ENCODE measurements at places on chromosomes 12 and 14. TPM values are rescaled to one million over a fixed set of nuclear protein-coding genes. Genes with fewer than 3 reads are reported as not detected.

- H3K27me3 ChIP-seq, result no peaks in the 10 kb centered on the region
- H3K4me3 ChIP-seq, result no peak overlapping the region
- no peaks in the 10 kb centered on the region for H3K4me1 ChIP-seq
- no peak overlapping the region for H3K27ac ChIP-seq
- H3K36me3 ChIP-seq, result no peaks in the 10 kb centered on the region
Observed at GRCh38 chr14:48323665-48324064, 648.3 kb upstream of the MDGA2 start.

GRCh38 chr12:109151457-109151856 lies 35.1 kb downstream of the ACACB start:
- H3K4me1 ChIP-seq, result peaks cover 50% of the 10 kb centered on the region
- H3K4me3 ChIP-seq, result no peak overlapping the region
- H3K27ac ChIP-seq, result no peak overlapping the region
- DNase-seq, result no peak
- H3K27me3 ChIP-seq, result no peaks in the 10 kb centered on the region

DNA sequence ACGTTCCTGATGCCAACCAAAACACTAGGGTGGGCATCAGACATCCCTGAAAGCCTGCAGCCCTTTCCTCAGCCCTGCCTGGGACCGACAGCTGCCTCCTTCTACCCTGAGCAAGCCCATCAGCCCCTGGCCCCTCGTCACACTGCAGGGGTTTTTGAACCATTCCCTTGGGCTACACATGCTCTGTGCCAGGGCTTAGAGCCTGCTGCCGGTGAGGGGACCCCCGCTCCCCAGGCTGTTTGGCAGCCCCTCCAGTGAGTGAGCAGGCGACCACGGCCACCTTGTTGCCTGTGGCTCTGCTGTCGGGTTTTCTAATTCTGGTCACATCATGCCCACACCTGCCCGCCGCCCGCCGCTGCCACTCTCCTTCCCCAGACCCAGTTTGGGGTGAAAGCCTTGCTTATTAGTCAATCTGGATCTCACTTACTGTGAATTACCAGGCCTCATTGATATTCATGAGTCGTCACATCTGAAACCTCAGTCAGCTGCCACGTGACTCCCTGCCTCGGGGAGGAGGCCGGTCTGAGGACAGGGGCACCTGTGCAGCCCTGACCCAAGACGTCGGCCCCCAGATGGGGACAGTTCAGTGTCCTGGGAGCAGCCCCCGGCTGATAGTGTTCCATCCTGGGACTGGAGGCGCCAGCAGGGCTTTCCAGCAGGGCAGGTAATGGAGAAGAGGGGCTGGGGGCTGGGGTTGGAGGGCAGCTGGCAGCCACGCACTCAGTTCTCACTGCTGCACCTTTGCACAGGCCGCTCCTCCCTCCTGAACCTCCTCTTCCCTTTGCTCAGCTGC lies 163.0 kb downstream of the RBM19 start:
- no peak for DNase-seq
- H3K4me3 ChIP-seq, result no peak overlapping the region
- H3K36me3 ChIP-seq, result no peaks in the 10 kb centered on the region

KRT77 gene
- 2.5 TPM for total RNA-seq

DNA sequence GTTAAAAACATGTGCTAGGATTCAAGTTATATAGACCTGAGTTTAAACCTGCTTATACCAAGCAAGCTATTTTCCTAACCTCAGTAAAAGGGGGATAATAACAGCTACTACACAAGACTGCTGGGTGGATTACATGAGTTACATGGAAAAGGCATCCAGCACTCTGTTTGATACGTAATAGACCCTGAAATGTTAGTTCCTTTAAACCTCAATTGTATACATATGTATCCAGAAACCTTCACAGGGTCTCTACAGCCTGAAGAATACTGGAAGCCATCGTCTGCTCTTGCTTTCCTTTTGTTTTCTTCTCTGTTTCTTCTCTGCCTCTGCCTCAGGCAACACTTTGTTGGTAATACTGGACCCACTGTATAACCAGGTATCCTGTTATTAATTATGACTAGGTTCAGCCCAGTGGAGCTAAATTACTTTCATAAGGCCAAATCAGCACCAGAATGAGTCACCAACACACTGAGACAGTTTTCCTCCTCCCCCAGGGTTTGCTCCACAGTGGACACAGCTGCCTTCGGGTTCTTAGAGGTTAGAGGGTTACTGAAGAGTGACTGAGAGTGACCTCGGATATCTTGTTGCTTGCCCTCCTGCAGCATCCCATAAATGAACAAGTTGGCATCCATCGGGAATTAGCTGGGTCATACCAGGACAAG lies 127.1 kb downstream of the CAPZA3 start:
- no peak overlapping the region for H3K27ac ChIP-seq
- no peak for DNase-seq
- H3K4me1 ChIP-seq, result no peaks in the 10 kb centered on the region
- H3K36me3 ChIP-seq, result no peaks in the 10 kb centered on the region
- no peak overlapping the region for H3K4me3 ChIP-seq

DNA sequence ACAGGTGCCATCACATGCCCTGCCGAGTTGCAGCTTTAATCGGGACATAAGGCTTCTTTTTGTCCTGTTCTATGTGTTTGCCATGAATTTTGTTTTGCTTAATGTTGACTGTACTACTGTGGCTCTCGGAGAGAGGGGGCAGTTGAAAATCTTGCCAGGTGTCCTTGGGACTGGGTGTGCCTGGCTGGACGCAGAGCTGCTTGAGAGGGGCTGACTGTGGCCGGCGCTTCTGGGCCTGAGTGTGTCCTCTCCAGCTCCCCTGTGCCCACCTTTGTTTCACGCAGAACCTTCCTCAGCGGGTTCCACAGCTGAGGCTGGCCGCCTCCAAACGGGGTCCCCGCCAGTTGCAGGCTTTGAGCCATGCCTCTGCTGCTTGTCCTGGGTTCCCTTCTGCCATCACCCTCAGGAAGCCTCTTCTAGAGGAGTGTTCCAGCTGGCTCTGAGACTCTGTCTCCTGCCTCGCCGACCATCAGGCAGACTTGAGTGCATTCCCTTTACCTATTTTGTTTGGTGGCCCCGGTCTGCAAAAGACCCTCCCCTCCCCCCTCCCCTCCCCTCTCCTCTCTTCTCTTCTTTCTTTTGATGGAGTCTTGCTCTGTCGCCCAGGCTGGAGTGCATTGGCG lies 49.7 kb downstream of the DDX51 start:
- no peaks in the 10 kb centered on the region for H3K4me1 ChIP-seq
- no peaks in the 10 kb centered on the region for H3K27me3 ChIP-seq
- H3K4me3 ChIP-seq, result no peak overlapping the region
- no peaks in the 10 kb centered on the region for H3K36me3 ChIP-seq
- no peak for DNase-seq

DNA sequence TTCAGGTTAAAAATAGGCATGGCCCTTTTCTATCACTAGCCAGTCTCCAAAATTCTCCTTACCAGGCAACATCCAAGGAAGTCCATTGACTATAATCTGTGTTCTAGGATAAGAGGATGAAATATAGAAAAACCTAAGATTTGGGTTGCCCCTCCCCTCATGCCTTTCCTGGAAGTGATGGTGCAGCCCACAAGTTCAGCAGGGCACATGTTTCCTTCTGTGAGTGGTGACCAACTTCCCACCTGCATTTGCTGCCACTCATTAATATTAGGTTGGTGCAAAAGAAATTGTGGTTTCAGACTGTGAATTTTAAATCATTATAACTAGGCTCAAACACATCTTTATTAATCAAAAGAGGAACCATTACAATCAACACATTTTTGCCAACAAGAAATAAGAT lies 250.5 kb upstream of the FKBP4 start:
- no peak for DNase-seq
- no peaks in the 10 kb centered on the region for H3K27me3 ChIP-seq
- H3K4me3 ChIP-seq, result no peak overlapping the region
- H3K27ac ChIP-seq, result no peak overlapping the region

- no peaks in the 10 kb centered on the region for H3K4me1 ChIP-seq
- DNase-seq, result no peak
- H3K36me3 ChIP-seq, result no peaks in the 10 kb centered on the region
- no peak overlapping the region for H3K4me3 ChIP-seq
- no peaks in the 10 kb centered on the region for H3K27me3 ChIP-seq
- H3K27ac ChIP-seq, result no peak overlapping the region
Observed at GRCh38 chr12:95529693-95530225, 21.5 kb downstream of the USP44 start.

- H3K27me3 ChIP-seq, result no peaks in the 10 kb centered on the region
- no peak overlapping the region for H3K4me3 ChIP-seq
- H3K27ac ChIP-seq, result no peak overlapping the region
- DNase-seq, result no peak
- no peaks in the 10 kb centered on the region for H3K36me3 ChIP-seq
Observed at GRCh38 chr12:131537267-131537958, 173.5 kb upstream of the SFSWAP start.

DNA sequence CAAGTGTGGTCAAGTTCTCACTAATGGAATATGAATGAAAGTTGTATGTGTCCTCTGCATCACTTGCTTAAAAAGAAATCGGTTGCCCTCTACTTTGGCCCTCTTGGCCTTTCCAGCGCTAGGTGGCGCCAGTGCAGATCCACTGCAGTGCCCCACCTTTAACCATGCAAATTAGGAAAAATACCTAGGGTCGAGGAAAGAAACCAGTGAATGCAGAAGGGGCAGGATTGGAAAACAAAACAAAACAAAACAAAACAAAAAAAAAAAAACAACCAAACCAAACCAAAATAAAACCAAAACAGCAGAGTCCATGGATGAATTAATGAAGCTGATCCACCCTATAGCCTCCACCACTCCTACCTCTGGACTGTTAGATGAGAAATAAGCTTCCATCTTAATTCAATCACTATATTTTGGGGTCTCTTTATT lies 12.9 kb upstream of the NEMF start:
- H3K27ac ChIP-seq, result peak overlapping the region; percentile 95
- H3K4me3 ChIP-seq, result no peak overlapping the region
- H3K36me3 ChIP-seq, result no peaks in the 10 kb centered on the region
- DNase-seq, result no peak

DNA sequence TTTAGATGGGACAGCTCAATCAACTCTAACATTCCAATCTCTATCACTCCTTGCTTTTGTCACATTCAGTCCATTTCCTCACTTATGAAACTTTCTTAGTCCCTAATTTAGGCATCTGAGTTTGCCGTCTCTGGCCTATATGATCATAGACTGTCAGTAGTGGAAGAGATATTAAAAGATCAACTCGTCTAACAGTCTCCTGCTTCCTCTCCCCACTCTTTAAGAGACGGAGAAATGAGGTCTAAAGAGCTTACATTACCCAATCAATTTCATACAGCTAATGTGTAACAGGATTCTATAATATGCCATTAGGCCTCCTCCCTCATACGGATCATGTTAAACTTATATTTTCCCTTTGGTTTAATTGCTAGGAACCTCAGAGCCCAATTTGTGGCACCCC lies 6.5 kb upstream of the ATP23 start:
- no peak for DNase-seq
- H3K27ac ChIP-seq, result no peak overlapping the region
- no peak overlapping the region for H3K4me3 ChIP-seq
- H3K4me1 ChIP-seq, result no peaks in the 10 kb centered on the region
- no peaks in the 10 kb centered on the region for H3K27me3 ChIP-seq
- no peaks in the 10 kb centered on the region for H3K36me3 ChIP-seq

SLC48A1 gene
- 20.9 TPM for total RNA-seq

Measured in vagina (tissue), 2 donors.